ENCODE measurements at places on chromosomes 3 and 15. TPM values are rescaled to one million over a fixed set of nuclear protein-coding genes. Genes with fewer than 3 reads are reported as not detected.

ADIPOQ gene
- polyA plus RNA-seq: 0.05 TPM

GRCh38 chr15:59011262-59011952 is 23.9 kb downstream of the RNF111 start:
- no peak for DNase-seq

DNA sequence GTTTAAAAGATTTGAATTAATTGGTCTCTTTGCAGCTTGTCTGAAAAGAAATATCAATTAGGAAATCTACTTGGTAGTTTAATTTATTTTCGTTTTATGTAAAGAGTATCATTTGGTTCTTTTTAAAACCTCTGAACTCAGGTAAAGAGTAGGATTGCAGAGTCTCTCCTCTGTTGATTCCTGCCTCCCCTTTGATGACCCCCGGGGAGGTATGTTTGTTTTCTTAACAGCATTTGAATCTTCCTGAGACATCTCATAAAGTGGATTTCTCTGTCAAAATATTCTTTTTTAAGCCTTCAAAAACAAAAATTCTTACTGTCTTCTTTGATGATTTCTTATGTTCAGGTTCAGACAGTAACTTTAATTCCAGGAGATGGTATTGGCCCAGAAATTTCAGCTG is 8.0 kb downstream of the IDH3A start:
- no peak for DNase-seq

SV2B gene
- 1.3 TPM for polyA plus RNA-seq

GRCh38 chr3:78870484-78870883 is 897.3 kb downstream of the ROBO1 start:
- DNase-seq: no peak

DNA sequence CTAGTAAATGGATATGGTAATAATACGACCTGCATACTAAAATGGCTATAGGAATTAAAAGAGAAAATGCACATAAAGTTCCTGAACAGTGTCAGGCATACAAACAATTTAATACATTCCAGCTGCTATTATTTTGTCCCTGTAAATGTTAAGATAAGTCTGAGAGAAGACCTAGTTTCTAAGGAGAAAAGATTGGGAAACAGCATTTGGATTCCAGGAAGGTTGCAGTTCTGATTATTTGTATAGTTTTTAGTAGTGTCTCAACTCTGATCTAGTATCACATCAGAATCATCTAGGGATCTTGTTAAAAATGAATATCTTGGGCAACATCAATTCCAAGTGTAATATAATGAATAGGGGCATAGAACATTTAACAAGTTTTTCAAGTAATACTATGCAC is 905.7 kb downstream of the NSUN3 start:
- DNase-seq: no peak

CYP8B1 gene
- 0.28 TPM for polyA plus RNA-seq
